HEK293T (cell line): ENCODE measurements at places on chromosomes 4 and X.

- no peak for DNase-seq
Observed at GRCh38 chr4:53744446-53745160, 153.3 kb upstream of the LNX1 start.

GRCh38 chrX:103831803-103832544, at the start of gene RAB9B:
Gene RAB9B, minus strand, starts transcription at chrX:103832257. Its CDS starts 6,473 bp downstream, at chrX:103825784.
- DNase-seq, result peak; percentile 91

DNA sequence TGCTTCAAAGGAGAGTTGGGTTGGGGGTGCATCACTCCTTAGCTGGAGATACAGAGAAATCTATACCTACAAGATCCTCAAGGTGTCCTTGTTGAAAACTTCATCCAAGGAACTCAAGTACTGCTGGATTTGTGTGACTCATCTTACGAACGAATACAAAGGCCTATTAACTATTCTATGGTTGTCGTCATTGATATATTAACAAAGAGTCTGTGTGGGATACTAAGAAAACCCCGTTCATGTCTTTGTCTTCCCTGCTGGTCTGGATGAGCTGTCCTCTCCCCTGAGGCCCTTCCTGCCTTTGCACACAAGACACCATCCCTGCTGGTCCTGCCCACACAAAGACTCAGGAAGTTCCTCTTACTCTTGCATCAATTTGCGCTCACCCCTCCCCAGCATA, 54.9 kb upstream of the IRF2 start:
- no peak for DNase-seq

- no peak for DNase-seq
Observed at GRCh38 chr4:148341980-148342800, 100.0 kb downstream of the NR3C2 start.
